ENCODE measurements at places on chromosomes 2 and 18.
A peak's percentile ranks its signal among the peaks of the same experiment; 100 is the strongest.

DNA sequence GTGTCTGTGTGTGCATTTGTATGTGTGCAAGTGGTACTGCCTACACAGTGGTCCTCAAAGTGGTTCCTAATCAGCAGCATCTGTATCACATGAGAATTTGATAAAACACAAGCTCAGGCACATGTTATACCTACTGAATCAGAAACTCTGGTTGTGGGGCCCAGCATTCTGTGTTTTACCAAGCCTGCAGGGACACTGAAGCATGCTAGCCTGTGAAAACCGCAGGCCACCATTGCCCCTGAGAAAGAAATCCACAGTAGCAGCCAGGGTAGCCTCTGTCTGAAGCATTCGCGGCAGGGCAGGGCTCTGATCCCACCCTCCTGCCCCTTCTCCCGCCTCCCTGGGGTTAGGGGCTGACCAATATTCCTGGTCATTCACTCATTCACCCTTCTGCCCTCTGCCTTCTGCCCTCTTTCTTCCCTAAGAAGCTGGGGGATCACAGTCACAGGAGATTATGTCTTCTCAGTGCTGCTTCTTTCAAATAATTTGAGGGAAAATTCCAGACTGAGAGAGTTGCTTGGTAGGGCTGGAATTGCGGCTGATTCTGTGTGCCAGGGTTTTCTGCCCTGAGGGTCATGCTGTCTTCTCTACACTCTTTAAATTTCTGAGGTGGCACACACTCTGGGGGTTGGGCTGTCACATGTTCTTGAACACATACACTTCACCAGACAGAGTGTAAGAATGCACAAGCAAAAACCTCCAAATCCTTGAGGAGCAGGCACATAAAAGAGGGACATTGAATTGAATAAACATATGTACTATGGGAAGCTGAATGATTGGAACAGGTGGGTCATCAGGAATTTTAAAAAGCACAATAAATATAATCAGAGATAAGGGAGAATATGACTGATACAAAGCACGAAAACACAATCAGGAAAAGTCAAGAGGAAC is 126.6 kb upstream of the SEC11C start:
- DNase-seq: no peak

GRCh38 chr2:150261691-150262090 is 225.8 kb downstream of the RND3 start:
- DNase-seq: no peak

GRCh38 chr18:45241271-45241670 is 374.0 kb upstream of the SLC14A2 start:
- DNase-seq: no peak

GRCh38 chr2:71801969-71802368 is 345.7 kb downstream of the CYP26B1 start:
- peak; percentile 38 for DNase-seq

DNA sequence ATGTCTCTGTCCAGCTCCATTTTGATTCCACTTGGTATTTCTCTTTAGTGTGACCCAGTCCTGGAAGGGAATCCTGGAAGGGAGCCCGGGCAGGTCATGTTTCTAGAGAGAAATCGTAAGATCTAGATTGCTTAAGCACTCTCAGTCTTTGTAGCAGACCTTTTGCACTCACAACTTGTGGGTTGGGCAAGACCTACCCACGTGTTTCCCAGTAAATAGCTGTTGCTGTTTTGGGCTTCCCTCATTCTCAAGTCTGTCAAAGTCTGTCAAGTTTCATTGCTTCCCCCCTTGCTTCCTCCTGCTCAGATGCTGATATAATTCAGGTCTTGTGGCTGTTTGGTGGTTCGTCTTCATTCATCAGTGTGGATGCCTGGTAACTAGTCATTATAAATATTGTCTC is 17.4 kb upstream of the NEMP2 start:
- DNase-seq: no peak

- DNase-seq: no peak
These were observed 118.2 kb downstream of the GBX2 start for GRCh38 chr2:236049981-236050380.
